Type B pancreatic cell (in vitro differentiated cells): ENCODE measurements at places on chromosomes 12 and 14. TPM values are rescaled to one million over a fixed set of nuclear protein-coding genes. Genes with fewer than 3 reads are reported as not detected.

Gene TOGARAM1
- total RNA-seq: 20.2 and 21.2 TPM in 2 replicates

Gene DDN
- total RNA-seq: 0.45 and 8.8 TPM in 2 replicates

Gene P2RX7
- 1.9 TPM in 1 of 2 replicates, not detected in the other for total RNA-seq

Gene C14orf132
- total RNA-seq: 29.2 and 57.4 TPM in 2 replicates

Gene SYCP3
- total RNA-seq: 0.07 TPM in 1 of 2 replicates, not detected in the other

Gene CYP27B1
- total RNA-seq: 1.4 and 2.2 TPM in 2 replicates

Gene VRTN
- total RNA-seq: not detected in 2 replicates

Gene TSPAN19
- total RNA-seq: 0.56 TPM in 1 of 2 replicates, not detected in the other

Gene FSCB
- total RNA-seq: 0.12 TPM in 1 of 2 replicates, not detected in the other

Gene NRIP2
- total RNA-seq: 1.2 TPM in 1 of 2 replicates, not detected in the other

Gene PTPN6
- total RNA-seq: 15.6 and 61.0 TPM in 2 replicates

Gene PIWIL1
- not detected in 2 replicates for total RNA-seq

Gene GLS2
- 6.7 and 7.0 TPM in 2 replicates for total RNA-seq

Gene NKX2-1
- 7.4 and 9.3 TPM in 2 replicates for total RNA-seq

Gene C14orf39
- total RNA-seq: 0.19 and 0.80 TPM in 2 replicates

Gene DTX1
- total RNA-seq: 1.4 and 2.4 TPM in 2 replicates

Gene PIP4P1
- total RNA-seq: 38.4 and 44.8 TPM in 2 replicates

Gene CLEC4A
- total RNA-seq: 0.29 TPM in 1 of 2 replicates, not detected in the other

Gene HOXC12
- not detected in 2 replicates for total RNA-seq

Gene ZDHHC22
- total RNA-seq: 0.24 TPM in 1 of 2 replicates, not detected in the other

Gene ATP23
- 5.2 and 9.7 TPM in 2 replicates for total RNA-seq

Gene LALBA
- total RNA-seq: not detected in 2 replicates

Gene ABCC9
- 2.6 and 7.8 TPM in 2 replicates for total RNA-seq

Gene UNC79
- 1.8 and 2.1 TPM in 2 replicates for total RNA-seq

Gene ETV6
- total RNA-seq: 26.5 and 47.1 TPM in 2 replicates

Gene ITGA7
- total RNA-seq: 10.4 and 39.2 TPM in 2 replicates

Gene MANSC4
- 0.36 TPM in 1 of 2 replicates, not detected in the other for total RNA-seq

Gene CLEC1B
- total RNA-seq: 0.62 TPM in 1 of 2 replicates, not detected in the other

Gene CCDC198
- 7.1 and 60.3 TPM in 2 replicates for total RNA-seq

Gene OVCH1
- total RNA-seq: 1.0 and 3.2 TPM in 2 replicates

Gene SLC15A4
- 24.6 and 28.8 TPM in 2 replicates for total RNA-seq

Gene FAM222A
- 7.9 and 11.5 TPM in 2 replicates for total RNA-seq

Gene KLHDC1
- total RNA-seq: 1.7 and 3.5 TPM in 2 replicates

Gene NEMP1
- total RNA-seq: 17.4 and 32.0 TPM in 2 replicates

Gene SMAGP
- 35.5 and 80.7 TPM in 2 replicates for total RNA-seq

Gene NOVA1
- total RNA-seq: 8.8 and 22.6 TPM in 2 replicates

Gene CMA1
- total RNA-seq: not detected in 2 replicates

Gene FAM181A
- total RNA-seq: 1.2 TPM in 1 of 2 replicates, not detected in the other

Gene PRH1
- 15.7 and 16.8 TPM in 2 replicates for total RNA-seq

Gene TRPV4
- 2.1 and 3.1 TPM in 2 replicates for total RNA-seq

Gene CCDC177
- total RNA-seq: 0.21 and 3.4 TPM in 2 replicates

Gene CKAP4
- 90.5 and 95.9 TPM in 2 replicates for total RNA-seq

Gene PA2G4
- 115 and 141 TPM in 2 replicates for total RNA-seq

Gene KRT86
- 0.14 TPM in 1 of 2 replicates, not detected in the other for total RNA-seq

Gene RPGRIP1
- total RNA-seq: 0.19 and 0.63 TPM in 2 replicates

Gene LRRC10
- not detected in 2 replicates for total RNA-seq

Gene RHOJ
- 0.17 and 16.3 TPM in 2 replicates for total RNA-seq
